Suppressor macrophage treated with lipopolysaccharide for 1 hour (primary cell): ENCODE measurements at places on chromosomes 5 and 9.

DNA sequence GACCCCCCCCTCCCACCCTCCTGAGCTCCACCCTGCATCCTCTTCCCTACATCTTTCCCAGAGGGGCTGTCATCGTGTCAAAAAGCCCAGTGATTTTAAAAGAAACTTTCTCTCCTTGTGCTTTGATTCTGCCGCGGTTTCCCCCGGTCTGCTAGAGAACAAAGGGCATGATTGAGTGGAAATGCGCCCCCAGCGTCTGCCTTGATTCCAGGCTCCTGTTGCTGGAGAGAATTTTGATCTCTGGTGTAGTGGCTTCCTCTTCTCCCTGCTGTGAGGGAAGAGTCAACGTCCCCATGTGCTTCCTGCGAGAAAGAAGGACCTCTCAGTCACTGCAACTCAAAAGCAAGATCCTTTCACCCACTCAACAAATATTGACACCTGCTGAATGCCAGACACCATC, 61.9 kb upstream of the RAPGEF1 start:
- DNase-seq = no peak

- peak; percentile 58 for DNase-seq
Measured at GRCh38 chr9:136618580-136619547, 43.9 kb upstream of the EGFL7 start.

GRCh38 chr9:36030871-36031270, 5.8 kb upstream of the RECK start:
- DNase-seq = no peak

- peak; percentile 37 for DNase-seq
Measured at GRCh38 chr5:167816354-167816753, 475.1 kb upstream of the WWC1 start.

DNA sequence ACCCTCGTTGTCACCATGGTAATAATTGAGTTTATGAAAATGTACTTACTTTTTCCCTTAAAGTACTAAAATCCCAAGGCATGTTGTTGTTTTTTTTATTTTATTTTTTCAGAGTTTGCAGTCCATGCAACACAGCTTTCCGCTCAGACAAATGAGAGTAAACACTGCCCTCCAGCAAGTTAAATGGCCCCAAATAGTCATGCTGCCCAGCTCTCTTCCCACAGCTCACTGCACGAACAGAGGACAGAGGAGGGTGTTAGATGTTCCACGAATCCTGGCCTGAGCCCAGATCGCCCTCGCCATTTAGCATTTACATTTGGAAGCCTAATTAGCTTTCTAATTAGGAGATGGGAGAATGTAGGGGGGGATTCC, 1.9 kb downstream of the NIM1K start:
- DNase-seq = no peak

- DNase-seq = no peak
Measured at GRCh38 chr5:138111937-138112336, 27.3 kb downstream of the NME5 start.

- DNase-seq = no peak
Measured at GRCh38 chr5:57037355-57037754, 85.4 kb upstream of the MIER3 start.
